ENCODE measurements at places on chromosomes 2 and 18. TPM values are rescaled to one million over a fixed set of nuclear protein-coding genes. Genes with fewer than 3 reads are reported as not detected.

Gene LIMS3
- 1.1 TPM for total RNA-seq

Gene FAHD2B
- 2.7 TPM for total RNA-seq

Gene PLEKHA3
- 6.5 TPM for total RNA-seq

Gene CXCR1
- not detected for total RNA-seq

Gene MDH1B
- 0.56 TPM for total RNA-seq

Gene M1AP
- under 0.01 TPM for total RNA-seq

Gene MSGN1
- not detected for total RNA-seq

Gene B4GALT6
- total RNA-seq, result 2.8 TPM

Gene SMYD5
- 23.4 TPM for total RNA-seq

Gene NEMP2
- total RNA-seq, result 9.3 TPM

Gene DLGAP1
- total RNA-seq, result 1.7 TPM

Gene MERTK
- 1.7 TPM for total RNA-seq

Gene RNU2-63P
- total RNA-seq, result not detected

Gene ALPG
- total RNA-seq, result not detected

Gene ACTG2
- total RNA-seq, result under 0.01 TPM

Gene GKN1
- total RNA-seq, result not detected

Gene ENOSF1
- total RNA-seq, result 24.3 TPM

Data from regular cardiac myocyte (primary cell).